ENCODE measurements at places on chromosomes 3 and 15. TPM values are rescaled to one million over a fixed set of nuclear protein-coding genes. Genes with fewer than 3 reads are reported as not detected.
A peak's percentile ranks its signal among the peaks of the same experiment; 100 is the strongest.

GRCh38 chr15:38876211-38876610 lies 311.6 kb upstream of the RASGRP1 start:
- no peaks in the 10 kb centered on the region for H3K36me3 ChIP-seq
- no peaks in the 10 kb centered on the region for H3K27me3 ChIP-seq
- H3K27ac ChIP-seq, result no peak overlapping the region
- no peak for DNase-seq
- no peak overlapping the region for H3K4me3 ChIP-seq
- no peaks in the 10 kb centered on the region for H3K4me1 ChIP-seq

DNA sequence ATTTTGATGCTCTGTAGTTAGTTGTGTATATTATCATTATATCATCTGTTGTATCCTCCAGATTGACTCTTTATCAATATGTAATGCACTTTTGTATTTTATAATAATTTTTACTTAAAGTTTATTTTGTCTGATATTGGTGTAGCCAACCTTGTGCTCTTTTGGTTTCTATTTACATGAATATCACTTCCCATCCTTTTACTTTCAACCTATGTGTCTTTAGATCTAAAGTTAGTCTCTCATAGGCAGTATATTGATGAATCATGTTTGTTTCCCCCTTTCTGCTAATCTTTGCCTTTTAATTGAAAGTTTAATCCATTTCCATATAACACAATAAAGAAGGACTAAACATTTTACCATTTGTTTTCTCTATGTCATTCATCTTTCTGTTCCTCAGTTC lies 28.1 kb upstream of the CD200R1L start:
- no peak overlapping the region for H3K27ac ChIP-seq
- H3K4me1 ChIP-seq, result no peaks in the 10 kb centered on the region
- no peaks in the 10 kb centered on the region for H3K27me3 ChIP-seq
- H3K4me3 ChIP-seq, result no peak overlapping the region

DNA sequence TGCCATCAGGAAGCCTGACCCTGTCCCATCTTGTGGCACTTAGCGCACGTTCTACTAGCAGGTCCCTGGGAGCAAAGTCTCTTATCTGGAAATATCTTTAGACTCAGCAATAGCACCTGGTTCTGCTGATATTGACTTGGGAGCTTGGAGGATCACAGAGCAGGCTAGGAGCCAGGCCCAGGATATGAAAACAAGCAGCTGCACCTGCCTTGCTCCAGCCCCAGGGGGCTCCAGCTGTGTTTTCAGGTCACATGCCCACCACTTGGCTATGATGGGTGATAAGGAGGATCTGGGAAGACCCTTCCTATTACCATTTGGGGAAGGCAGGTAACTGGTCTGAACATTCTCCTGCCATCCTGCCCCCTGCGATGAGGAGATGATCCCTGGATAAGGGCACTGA lies 87.8 kb downstream of the C3orf70 start:
- DNase-seq, result no peak
- no peaks in the 10 kb centered on the region for H3K27me3 ChIP-seq
- H3K36me3 ChIP-seq, result no peaks in the 10 kb centered on the region
- no peak overlapping the region for H3K27ac ChIP-seq
- H3K4me3 ChIP-seq, result no peak overlapping the region

GRCh38 chr3:117435506-117435905 lies 725.9 kb downstream of the TUSC7 start:
- H3K27me3 ChIP-seq, result no peaks in the 10 kb centered on the region
- H3K36me3 ChIP-seq, result no peaks in the 10 kb centered on the region
- H3K4me3 ChIP-seq, result no peak overlapping the region
- H3K4me1 ChIP-seq, result no peaks in the 10 kb centered on the region
- DNase-seq, result no peak

DNA sequence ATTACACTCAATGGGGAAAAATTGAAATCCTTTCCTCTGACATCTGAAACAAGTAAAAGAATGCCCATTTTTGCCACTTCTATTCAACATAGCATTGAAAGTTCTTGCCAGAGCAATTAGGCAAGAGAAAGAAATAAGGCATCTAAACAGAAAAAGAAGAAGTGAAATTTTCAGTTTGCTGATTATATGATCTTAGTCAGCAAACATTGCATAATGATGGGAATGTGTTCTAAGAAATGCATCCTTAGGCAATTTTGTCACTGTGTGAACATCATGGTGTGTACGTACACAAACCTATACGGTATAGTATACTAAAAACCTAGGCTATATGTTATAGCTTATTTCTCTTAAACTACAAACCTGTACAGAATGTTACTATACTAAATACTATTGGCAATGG lies 278.0 kb downstream of the CGGBP1 start:
- H3K27ac ChIP-seq, result no peak overlapping the region
- H3K27me3 ChIP-seq, result no peaks in the 10 kb centered on the region
- H3K36me3 ChIP-seq, result no peaks in the 10 kb centered on the region
- no peak for DNase-seq

GRCh38 chr3:77321646-77322045 lies 281.7 kb downstream of the ROBO2 start:
- no peak overlapping the region for H3K4me3 ChIP-seq
- H3K4me1 ChIP-seq, result no peaks in the 10 kb centered on the region
- H3K27ac ChIP-seq, result no peak overlapping the region
- no peaks in the 10 kb centered on the region for H3K36me3 ChIP-seq

DNA sequence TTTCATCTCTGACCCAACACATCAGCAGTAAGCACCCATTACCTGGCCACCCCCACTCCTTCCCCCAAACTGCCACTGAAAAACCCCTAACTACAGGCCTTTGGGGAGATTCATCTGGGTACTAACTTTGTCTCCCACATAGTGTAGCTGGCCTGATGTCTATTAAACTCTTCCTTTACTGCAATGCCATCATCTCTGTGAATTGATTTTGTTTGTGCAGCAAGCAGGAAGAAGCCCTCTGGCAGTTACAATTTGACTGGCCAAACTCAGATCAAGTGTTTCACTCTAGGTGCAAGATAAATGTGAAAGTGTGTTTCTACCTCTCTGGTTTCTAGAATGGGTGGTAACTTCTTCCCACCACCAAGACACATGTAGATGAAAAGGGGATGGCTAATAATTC lies 26.7 kb upstream of the OR5K4 start:
- H3K4me1 ChIP-seq, result no peaks in the 10 kb centered on the region
- H3K36me3 ChIP-seq, result no peaks in the 10 kb centered on the region
- H3K27me3 ChIP-seq, result no peaks in the 10 kb centered on the region
- no peak overlapping the region for H3K27ac ChIP-seq
- no peak overlapping the region for H3K4me3 ChIP-seq

- DNase-seq, result peak; percentile 15
- no peaks in the 10 kb centered on the region for H3K27me3 ChIP-seq
- no peaks in the 10 kb centered on the region for H3K4me1 ChIP-seq
- H3K27ac ChIP-seq, result no peak overlapping the region
- H3K4me3 ChIP-seq, result no peak overlapping the region
Measured at GRCh38 chr15:101020945-101021344, 101.8 kb downstream of the LRRK1 start.

GRCh38 chr15:65338366-65338765 lies 33.9 kb downstream of the RNU5B-1 start:
- H3K4me3 ChIP-seq, result no peak overlapping the region
- H3K27me3 ChIP-seq, result no peaks in the 10 kb centered on the region
- H3K27ac ChIP-seq, result no peak overlapping the region
- peak; percentile 82 for DNase-seq

CD47 gene
- total RNA-seq, result 101 TPM

SPESP1 gene
- 4.2 TPM for total RNA-seq

OR4M2 gene
- not detected for total RNA-seq

INKA1 gene
- total RNA-seq, result 0.88 TPM
